ENCODE measurements at places on chromosomes 3 and 15. TPM values are rescaled to one million over a fixed set of nuclear protein-coding genes. Genes with fewer than 3 reads are reported as not detected.

The NTRK3 gene
- total RNA-seq = not detected

The THSD4 gene
- 7.8 TPM for total RNA-seq

The SLC28A2 gene
- total RNA-seq = not detected

The MED12L gene
- under 0.01 TPM for total RNA-seq

The FBXO40 gene
- under 0.01 TPM for total RNA-seq

The MITF gene
- 3.8 TPM for total RNA-seq

The DGKG gene
- total RNA-seq = 0.16 TPM

The UACA gene
- 441 TPM for total RNA-seq

The CYP1A2 gene
- not detected for total RNA-seq

The SH2D7 gene
- not detected for total RNA-seq

The CHRNA3 gene
- total RNA-seq = not detected

The CACNA2D2 gene
- total RNA-seq = 0.06 TPM

The ZMYND10 gene
- total RNA-seq = 0.31 TPM

The SNX1 gene
- total RNA-seq = 31.4 TPM

The PCOLCE2 gene
- 0.50 TPM for total RNA-seq

The FBLN2 gene
- total RNA-seq = 13.8 TPM

The CELSR3 gene
- total RNA-seq = 0.49 TPM

The ASTE1 gene
- total RNA-seq = 3.9 TPM

The LRRC31 gene
- total RNA-seq = not detected

The GOLGA6L7 gene
- total RNA-seq = not detected

The ZIC4 gene
- not detected for total RNA-seq

The WDR93 gene
- under 0.01 TPM for total RNA-seq

The CD200R1 gene
- not detected for total RNA-seq

The SKOR1 gene
- total RNA-seq = under 0.01 TPM

The SNRPA1 gene
- 19.9 TPM for total RNA-seq

The FOXL2 gene
- total RNA-seq = not detected

The KY gene
- total RNA-seq = not detected

The CMTM8 gene
- 1.6 TPM for total RNA-seq

The ANKRD34C gene
- not detected for total RNA-seq

The PLD1 gene
- 98.1 TPM for total RNA-seq

The DAZL gene
- not detected for total RNA-seq

The GLDN gene
- total RNA-seq = not detected

The C2CD4A gene
- total RNA-seq = 1.3 TPM

The SLC28A1 gene
- total RNA-seq = not detected

The TF gene
- total RNA-seq = 0.19 TPM

The IL17RE gene
- 0.19 TPM for total RNA-seq

The TM4SF1 gene
- 1,541 TPM for total RNA-seq

The CCR2 gene
- total RNA-seq = not detected

The LMAN1L gene
- total RNA-seq = not detected

The OR5K4 gene
- total RNA-seq = not detected

The HYAL1 gene
- total RNA-seq = 7.6 TPM

The WNT5A gene
- 3.7 TPM for total RNA-seq

The CFAP91 gene
- not detected for total RNA-seq

The SNTN gene
- not detected for total RNA-seq

The ISG20 gene
- 9.9 TPM for total RNA-seq

The SLC22A13 gene
- total RNA-seq = 0.16 TPM

The ARGFX gene
- not detected for total RNA-seq

The VEPH1 gene
- 24.0 TPM for total RNA-seq

The C3orf49 gene
- not detected for total RNA-seq

The HIGD2B gene
- not detected for total RNA-seq

The NANOGP8 gene
- total RNA-seq = not detected

The TLR9 gene
- 0.06 TPM for total RNA-seq

The PIERCE2 gene
- 0.32 TPM for total RNA-seq

The ABHD17C gene
- total RNA-seq = 7.5 TPM

The UBR1 gene
- 43.2 TPM for total RNA-seq

The UPK1B gene
- 0.16 TPM for total RNA-seq

The RETNLB gene
- not detected for total RNA-seq
